Stimulated activated CD4-positive, alpha-beta T cell treated with anti-CD3 and anti-CD28 coated beads, Interleukin-1b, Interleukin-23, amount 100 ng/mL, for 1 hour (primary cell): ENCODE measurements at places on chromosomes 5 and 9.

DNA sequence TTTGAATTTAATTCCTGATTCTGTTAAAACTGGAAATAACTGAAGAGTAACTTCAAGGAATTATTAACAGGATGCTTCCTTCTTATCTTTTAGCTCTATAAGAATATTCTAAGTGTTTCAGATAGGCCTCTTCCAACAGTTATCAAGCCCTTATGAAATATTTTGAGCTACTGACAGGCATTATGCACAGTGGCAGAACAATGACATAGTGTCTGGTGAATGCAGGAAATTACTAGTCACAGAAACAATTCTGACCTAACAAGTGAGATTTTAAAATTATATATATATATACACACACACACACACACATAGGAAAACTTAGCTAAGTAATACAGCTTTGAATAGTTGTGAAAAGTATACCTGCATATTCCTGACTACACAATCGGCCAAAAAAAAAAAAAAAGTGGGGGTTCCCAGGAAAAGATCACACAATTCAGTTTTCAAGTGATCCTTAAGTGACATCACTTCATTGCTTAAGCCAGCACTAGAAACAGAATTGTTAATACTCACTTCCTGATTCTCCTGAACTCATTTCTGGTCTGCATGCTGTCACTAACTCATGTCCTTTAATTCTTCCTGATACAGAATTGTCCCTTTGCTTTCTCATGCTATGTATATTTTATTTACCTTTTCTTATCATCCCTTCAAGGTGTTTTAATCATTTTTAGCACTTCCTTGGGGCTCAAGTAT lies 77.3 kb downstream of the SLC25A46 start:
- DNase-seq, result no peak

DNA sequence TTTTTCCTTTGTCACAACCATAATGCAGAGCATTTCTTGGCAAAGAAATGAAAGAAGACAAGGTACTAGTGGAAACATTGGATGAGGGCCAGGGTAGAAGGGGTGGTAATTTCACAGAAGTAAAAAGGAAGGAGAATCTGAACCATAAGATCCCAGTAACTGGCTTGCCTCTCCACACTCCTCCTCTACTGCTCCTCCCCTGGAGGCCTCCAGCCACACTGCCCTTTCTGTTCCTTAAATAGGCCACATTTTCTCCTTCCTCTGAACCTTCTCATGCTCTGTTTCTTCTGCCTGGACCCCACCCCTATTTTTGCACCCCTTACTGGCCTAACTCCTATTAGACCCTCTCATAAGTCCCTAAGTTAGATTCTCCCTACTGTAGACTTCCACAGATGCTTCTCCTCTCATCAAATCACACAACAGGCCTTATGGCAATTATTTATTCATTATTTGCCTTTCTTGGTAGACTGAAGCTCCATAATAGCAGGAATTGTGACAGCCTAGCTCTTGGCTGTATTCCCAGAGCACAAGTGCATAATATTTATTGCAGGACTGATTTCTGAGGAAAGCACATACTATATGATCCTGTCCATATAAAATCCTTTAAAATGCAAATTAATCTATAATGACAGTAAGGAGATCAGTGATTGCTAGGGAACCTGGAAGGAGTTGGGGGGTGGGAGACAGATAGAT lies 31.3 kb upstream of the GRIA1 start:
- DNase-seq, result no peak

DNA sequence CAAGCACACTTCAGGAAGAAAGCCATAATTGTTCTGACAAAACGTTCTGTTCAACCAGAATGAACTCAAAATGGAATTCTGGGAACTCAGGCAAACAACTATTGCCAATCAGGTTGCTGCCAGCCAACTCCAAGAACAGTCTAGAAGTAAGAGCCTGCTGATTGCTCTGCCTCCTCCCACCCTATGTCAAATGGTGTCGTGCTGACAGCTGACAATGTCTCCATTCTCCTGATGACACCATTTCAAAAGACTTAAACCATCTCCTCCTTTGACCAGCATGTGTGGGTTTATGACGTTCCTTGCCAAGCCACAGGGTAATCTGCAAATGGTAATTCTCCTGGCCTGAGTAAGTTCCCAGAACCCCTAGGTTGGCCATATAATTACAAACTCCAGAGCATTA lies 21.9 kb upstream of the PLIN2 start:
- DNase-seq, result no peak

DNA sequence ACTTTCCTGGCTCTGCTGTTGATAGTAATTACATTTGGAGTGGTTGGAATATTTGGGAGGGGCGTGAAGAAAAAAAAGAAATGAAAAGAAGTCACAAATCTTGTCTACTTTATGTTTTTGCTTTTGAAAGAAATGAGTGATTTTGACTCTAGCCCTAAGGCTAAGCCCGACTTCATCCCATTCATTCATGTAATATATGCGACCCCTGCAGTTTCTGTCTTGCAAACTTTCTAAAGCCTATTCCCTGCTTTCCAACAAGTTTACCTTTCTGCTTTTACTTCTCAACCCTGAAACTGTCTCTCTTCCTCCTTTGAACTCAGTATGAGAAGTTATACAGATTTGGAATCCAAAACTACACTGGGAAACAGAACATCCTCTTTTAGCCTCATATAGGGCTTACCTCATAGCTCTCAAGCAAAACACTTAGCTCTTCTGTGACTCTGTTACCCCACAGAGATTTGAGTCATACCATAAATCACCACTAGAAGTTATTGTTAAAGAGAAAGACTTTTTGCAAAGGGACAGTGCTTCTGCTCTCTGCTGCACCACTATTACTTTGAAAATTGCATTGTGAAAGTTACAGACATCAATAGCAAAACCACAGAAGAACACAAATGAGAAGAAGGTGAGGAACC lies 1.6 kb downstream of the CFAP95 start:
- no peak for DNase-seq

DNA sequence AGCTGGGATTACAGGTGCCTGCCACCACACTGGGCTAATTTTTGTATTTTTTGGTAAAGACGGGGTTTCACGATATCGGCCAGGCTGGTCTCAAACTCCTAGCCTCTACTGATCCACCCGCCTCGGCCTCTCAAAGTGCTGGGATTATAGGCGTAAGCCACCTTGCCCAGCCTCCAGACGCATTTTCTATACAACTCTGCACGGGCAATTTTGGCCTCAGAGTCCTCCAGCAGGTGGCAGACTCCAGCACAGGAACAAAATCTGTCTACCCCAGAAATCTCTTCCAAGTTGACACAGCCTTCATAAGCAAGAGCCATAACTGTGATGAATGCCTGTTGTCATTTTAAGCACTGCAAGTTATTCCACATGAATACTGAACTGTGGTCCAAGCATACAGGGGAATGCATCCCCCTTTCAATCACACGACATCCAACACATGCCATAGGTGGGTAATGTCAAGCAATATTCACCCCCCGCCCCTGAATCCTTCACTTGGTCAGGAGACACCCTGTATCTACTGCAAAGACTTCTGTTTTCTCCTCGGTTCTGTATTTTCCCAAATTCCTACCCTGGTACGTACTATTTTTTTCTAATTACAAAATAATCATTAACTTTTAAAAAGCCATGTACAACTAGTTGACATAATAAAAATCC lies 50.8 kb downstream of the ALDH7A1 start:
- DNase-seq, result no peak

GRCh38 chr9:128285033-128285784 lies 9.1 kb downstream of the SWI5 start:
- no peak for DNase-seq

DNA sequence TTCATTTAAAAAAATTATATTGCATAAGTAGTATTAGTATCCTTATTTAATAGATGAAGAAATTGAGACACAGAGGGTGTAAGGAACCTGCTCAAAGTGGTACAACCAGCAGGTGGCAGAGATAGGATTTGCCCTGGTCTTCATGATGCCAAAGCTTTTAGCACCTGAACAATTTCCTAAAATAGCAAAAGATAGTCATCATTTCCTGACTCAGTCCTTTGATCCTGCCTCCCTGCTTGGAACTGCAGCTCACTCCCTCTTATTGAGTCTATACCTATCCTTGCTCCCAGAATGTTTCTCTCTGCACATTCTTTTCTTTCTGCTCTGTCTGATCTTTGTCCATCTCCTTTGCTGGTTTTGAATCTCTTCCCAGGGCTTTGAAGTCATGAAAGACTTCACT lies 155.8 kb downstream of the FRMD3 start:
- no peak for DNase-seq

DNA sequence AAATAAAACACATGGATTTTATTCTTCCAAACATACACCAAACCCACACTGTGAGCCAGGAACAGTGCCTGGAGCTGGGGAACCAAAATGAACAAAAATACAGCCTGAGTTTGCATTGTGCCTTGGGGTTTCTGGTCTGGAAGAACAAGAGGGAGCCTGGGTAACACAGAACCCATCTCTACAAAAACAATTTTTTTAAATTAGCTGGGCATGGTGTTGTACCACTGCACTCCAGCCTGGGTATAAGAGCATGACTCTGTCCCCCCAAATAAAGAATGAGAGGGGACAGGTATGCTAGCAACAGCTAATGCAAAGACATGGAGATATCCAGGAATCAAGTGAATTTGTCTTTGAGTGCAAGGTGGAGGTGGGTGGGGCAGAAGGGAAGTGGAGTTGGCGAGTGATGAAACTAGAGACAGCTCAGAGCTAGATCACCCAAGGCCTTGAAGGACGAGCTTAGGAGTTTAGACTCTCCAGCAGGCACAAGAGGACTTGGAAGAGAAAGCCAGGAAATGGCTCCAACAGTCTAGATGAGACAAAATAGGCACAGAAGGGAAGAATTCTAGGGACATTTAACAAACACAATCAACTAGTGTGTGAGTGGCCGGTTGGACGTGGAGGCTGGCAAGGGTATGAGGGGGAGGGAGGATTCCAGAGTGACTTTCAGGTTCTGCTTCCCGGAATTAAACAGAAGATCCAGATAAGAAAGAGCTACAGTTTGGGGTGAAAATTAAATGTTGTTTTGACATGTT lies 47.4 kb downstream of the FNBP1 start:
- DNase-seq, result no peak

DNA sequence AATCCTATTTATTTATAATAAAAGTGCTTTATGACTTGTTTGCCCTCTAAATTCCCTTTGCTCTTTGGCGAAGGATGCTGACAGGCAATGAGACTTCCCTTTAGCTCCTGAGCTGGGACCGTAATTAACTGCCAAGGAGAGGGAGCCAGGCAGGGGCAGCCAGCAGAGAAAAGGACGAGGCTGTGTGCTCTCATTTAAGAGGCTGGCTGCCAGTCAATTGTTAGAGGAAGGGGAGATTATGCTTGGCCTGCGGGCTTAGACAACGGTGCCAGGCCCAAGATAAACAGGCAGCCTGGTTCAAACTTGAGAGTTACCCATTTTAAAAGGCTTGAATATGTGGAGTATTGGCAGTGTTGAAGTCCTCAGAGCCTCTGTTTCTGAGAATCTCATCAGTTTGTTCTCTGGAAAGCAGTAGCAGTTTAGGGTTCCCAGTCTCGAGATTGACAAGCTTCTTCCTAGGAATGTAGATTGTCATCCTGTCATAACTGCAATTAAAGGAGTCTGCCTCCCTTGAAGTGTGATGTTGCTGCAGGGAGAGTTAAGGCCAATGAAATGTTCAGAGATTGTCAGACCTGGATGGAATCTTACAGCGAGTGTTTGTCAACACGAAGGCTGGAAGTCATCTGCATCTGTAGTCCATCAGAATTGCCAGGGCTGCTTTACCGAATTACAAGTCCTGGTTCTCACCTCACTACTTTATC lies 113.2 kb downstream of the JAKMIP2 start:
- no peak for DNase-seq

DNA sequence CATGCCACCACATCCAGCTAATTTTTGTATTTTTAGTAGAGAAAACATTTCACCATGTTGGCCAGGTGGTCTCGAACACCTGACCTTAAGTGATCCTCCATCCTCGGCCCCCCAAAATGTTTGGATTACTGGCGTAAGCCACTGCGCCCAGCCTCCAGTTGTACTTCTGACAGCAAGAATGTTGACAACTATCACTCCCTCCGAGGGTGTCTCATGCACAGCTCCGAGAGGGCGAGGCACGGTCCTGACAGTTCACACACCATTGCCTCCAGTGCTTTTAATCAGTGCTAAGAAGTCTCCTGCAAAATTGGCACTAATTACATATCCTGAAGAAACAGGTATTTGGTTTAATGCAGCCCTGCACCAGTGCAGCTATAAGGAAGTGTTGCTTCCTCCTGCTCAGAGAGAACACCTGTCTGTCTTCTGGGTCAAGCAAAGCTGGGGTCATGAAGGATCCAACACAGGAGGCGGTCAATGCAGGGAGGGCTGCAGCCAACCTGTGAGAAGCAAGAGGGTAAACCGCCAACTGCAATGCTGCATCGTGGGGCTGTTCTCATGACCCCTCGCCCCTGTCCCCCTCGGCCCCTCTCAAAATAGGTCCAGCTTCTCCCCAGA lies 184.0 kb downstream of the MED10 start:
- DNase-seq, result no peak
